ENCODE measurements at places on chromosomes 6 and 20. TPM values are rescaled to one million over a fixed set of nuclear protein-coding genes. Genes with fewer than 3 reads are reported as not detected.

Gene NFKBIL1
- total RNA-seq = 46.9 TPM

Gene SLC17A1
- total RNA-seq = not detected

Gene SDCBP2
- total RNA-seq = 14.4 TPM

Gene SLC35D3
- total RNA-seq = not detected

Gene CST1
- total RNA-seq = 0.92 TPM

Gene TGM3
- not detected for total RNA-seq

Gene LINC00237
- total RNA-seq = not detected

Gene EMILIN3
- not detected for total RNA-seq

Gene CDSN
- total RNA-seq = 0.55 TPM

Gene TMC2
- not detected for total RNA-seq

GRCh38 chr20:17635332-17636244 is 46.5 kb downstream of the RRBP1 start:
- no peak for DNase-seq

GRCh38 chr6:43181942-43182860 is at the start of gene CUL9:
Gene CUL9 (plus strand): TSS chr6:43182196. CDS start chr6:43184311, 2,115 bp downstream.
- DNase-seq = peak; percentile 75

DNA sequence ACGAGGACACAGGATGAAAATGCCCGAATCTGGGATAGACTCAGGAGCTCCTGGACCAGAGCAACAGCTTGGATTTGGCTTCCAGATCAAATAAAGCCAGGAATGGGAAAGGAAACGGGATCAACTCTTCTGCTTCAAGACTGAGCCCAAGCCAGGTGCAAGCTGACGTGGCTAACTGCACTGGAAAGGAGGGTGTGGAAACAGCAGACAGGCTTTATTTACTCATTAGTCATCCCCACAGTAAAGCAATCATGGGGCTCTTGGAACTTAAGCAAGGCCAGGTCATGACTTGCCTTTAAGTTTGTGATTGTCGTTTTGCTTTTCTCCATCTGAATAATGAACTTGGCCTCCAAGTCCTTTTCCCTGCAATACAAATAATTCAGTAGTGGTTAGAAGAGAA is 45.2 kb downstream of the KIF16B start:
- DNase-seq = peak; percentile 93

- DNase-seq = peak; percentile 50
Measured at GRCh38 chr6:107665382-107665781, 158.7 kb downstream of the SCML4 start.

- peak; percentile 51 for DNase-seq
Measured at GRCh38 chr6:34358389-34358905, 34.0 kb downstream of the NUDT3 start.

- DNase-seq = no peak
Measured at GRCh38 chr6:30847421-30847970, 36.8 kb upstream of the DDR1 start.

DNA sequence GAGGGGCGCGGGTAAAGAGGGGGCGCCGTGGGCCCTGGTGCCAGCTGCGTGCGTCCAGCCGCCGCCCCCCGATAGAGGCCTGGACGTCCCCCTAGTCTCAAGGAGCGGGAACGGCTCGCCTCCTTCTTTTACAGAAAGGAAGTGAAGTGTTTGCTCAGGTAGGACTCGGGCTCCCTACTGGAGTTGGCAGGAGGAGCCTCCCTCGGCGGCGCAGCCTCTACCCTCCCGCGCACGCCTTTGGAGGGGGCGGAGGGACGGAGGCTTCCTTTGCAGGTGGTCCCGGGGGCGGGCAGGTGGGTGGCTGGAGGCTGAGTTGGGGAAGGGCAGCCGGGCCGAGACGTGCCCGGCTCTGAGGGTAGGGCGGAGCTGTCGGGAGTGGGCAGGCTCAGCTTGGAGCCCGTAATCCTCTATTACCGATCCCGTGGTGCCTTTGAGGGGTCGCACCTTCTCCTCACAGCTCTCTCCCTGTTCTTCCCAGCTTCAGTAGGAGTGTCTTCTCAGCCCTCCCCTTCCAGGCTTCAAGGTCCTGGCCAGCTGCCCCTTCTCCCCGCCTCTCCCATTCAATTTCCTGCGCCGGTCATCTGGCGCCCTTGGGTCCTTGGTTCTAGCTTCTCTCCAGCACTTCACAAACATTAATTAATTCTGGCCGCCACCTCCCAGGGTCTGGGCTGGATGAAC is 728 bp downstream of the ITPR3 start:
- DNase-seq = peak; percentile 49

- DNase-seq = peak; percentile 52
Measured at GRCh38 chr20:48791666-48792071, 36.1 kb downstream of the PREX1 start.

DNA sequence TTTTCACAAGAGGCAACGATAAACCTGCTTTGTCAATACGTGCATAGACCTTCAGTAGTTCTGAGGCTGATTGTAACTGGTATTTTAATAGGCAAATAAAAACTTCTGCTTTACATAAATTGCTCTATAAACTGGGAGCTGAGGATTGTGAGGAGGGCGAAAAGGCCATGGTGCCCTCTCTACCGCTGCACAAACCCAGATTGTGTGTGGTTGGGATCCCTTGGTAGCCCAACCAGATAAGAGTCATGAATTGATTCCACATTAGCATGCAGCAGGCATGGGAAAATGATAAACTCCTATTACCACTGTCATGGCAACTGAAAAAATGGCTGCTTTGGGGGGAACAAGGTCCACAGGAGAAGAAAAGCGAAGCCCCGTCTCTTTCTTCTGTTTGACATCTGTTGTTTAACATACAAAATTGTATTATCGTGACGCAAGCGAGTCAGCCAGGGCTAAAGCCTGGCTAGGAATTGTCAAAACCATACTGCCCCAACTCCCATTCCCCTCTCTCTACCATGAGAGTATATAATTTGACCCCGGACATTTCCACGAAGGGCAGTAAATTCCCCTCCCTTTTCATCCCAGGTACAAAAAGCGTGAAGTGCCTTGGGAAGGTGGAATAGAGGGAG is 157.8 kb upstream of the SALL4 start:
- no peak for DNase-seq

DNA sequence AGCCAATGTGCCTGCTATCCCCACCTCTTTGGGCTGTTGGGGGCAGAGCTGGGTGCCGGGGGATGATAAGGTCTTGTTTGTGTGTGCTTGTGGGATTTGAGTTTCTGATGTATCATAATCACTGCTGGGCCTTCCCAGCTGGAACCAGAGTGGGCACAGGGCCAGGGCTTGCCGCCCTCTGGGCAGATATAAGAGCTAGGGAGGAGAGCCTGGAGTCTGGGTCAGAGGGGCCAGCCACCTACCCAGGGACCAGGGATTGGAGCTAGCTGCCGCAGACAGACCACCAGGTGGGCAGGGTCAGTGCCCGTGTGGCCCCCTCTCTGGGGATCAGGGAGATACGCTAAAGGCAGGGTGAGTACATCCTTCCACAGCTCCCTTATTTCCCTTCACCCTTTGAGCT is 3.1 kb upstream of the TLDC2 start:
- no peak for DNase-seq

GRCh38 chr6:107400616-107401147 is 58.7 kb downstream of the PDSS2 start:
- DNase-seq = no peak

- no peak for DNase-seq
Measured at GRCh38 chr6:9948678-9949077, 466.2 kb downstream of the TFAP2A start.

DNA sequence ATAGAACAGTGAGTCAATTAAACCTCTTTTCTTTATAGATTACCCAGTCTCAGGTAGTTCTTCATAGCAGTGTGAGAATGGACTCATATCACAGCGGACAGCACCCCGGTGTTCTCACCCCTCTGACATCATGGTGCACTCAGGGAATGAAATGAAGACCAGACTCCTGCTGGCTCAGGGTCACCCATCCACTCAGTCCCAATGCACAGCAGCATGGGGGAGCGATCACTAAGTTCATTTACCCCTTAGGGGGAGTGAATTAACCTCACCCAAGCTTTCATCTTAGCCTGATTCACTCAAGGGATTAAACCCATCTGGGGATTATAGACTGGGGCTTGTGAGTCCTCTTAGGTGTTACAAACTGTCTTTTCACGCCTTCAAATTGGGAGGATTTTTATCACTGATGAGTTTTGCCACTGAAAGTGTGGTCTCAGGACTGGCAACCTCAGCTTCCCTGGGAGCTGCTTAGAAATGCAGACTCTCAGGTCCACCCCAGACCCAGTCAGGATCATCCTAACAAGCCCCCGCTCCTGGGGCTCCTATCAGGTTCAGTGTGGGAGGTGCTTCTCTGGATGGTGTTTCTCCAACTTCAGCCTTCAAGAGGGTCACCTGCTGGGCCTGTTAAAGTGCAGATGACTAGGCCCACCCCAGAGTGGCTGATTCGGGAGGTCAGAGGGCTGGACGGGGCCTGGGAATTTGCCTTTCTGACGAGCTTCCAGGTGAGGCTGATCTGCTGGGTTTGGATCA is 44.3 kb upstream of the FRMD1 start:
- no peak for DNase-seq

DNA sequence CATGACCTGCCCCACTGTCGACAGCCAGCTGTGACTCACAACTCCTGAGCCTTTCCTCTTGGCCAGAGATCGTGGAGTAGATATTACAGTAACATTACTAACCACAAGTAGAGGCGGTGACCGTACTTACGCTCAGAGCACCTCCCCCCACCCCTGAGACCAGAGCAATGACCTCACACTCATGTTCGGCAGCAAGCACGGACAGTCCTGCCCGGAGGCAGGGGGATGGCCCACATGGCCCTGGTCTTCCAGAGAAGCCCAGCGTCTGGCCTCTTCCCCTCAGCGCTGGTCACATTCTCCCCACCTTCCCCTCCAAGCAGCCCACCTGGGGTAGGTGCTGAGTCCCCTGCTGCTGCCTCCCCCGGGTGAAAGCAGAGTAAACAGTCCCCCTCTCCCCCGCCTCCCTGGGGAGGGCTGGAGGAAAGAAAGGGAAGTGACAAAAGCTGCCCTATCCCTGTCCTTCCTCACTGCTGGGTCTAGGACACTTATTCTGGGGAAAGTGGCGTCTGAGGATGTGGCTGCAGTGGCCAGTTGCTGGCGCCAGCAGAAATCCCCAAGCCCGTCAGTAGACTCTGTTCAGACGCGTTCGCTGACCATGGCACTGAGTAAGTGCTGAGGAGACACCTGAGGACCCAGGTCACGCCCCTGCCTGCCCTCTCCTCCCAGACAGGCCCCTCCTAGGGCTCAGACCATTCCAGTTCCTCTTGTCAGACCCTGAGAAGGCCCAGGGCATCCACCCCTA is 68.5 kb downstream of the MRPL14 start:
- DNase-seq = peak; percentile 98

- no peak for DNase-seq
Measured at GRCh38 chr6:137890983-137891537, 24.0 kb downstream of the TNFAIP3 start.

- no peak for DNase-seq
Measured at GRCh38 chr20:60313614-60314013, 355.4 kb downstream of the CDH26 start.

- DNase-seq = no peak
Measured at GRCh38 chr6:122568350-122568749, 41.9 kb upstream of the PKIB start.

DNA sequence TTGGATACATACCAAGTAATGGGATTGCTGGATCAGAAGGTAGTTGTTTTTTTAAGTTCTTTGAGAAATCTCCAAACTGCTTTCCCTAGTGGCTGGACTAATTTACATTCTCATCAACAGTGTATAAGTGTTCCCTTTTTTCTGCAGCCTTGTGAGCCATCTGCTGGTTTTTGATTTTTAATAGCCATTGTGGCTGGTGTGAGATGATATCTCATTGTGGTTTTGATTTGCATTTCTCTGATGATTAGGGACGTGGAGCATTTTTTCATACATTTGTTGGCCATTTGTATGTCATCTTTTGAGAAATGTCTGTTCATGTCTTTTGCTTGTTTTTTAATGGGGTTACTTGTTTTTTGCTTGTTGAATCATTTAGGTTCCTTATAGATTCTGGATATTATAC is 34.8 kb downstream of the TOP1 start:
- no peak for DNase-seq

GRCh38 chr6:62980093-62980492 is 231.2 kb upstream of the FKBP1C start:
- no peak for DNase-seq

DNA sequence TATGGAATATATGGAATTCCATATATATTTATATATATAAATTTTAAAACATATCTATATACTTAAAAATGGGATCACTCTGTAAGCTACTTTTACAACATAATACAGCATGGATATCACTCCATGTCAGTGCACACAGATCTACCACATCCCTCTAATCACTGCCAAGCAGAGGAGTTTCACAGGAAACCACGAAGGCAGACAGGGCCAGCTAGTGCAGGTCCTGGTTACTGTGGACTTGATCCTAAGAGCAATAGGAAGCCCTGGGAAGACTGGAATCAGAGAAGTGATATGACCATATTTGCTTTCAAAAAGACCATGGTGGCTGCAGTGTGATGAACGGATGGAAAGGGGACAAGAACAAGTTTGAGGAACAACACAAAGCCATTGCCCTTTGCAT is 40.0 kb upstream of the NRN1 start:
- DNase-seq = no peak

DNA sequence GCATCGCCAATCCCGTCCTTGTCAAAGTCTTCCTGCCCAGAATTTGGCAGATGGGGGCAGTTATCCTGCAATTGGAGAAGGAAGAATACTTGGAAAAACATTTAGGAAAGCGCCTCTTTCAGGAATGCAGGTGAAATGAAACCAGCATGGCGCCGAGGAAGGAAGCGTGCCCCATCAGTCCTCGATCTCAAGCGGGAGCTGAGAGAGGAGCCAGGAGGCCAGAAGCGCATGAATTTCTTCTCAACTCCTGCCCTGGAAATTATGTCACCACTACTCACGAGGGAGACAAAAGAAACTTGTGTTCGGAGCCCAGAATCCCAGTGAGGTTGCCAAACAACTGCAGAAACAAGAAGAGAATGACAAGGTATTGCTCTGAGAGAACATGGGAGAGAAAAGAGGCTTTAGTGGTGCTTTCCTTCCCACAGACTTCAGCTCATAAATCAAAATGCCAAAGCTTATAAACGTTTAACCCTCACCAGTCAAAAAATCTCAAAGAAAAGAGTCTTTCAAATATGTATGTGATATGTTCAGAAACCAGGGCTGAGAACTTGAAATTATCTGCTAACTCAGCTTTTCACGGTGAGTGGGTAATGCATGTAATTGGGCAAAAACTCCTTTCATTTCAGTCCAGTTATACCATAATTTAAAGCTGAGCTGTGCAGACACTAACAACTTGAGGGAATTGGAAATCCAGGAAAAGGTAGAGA is 23.9 kb downstream of the THBS2 start:
- DNase-seq = no peak

GRCh38 chr6:45024610-45025009 is 303.5 kb upstream of the RUNX2 start:
- DNase-seq = no peak

GRCh38 chr20:57809661-57810172 is 99.9 kb upstream of the PMEPA1 start:
- DNase-seq = peak; percentile 68

DNA sequence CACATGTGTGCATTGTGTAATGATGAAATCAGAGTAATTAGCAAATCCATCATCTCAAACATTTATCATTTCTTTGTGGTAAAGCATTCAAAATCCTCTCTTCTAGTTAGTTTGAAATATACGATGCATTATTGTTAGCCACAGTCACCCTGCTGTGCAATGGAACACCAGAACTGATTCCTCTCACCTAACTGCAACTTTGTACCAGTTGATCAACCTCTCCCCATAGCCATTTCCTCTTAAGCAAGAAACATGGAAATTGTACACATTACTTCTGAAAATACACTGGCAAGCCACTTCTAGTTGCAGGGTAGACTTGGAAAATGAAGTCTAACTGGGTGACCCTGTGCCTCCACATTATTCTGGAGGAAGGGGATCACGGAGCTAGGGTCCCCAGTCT is 58.1 kb upstream of the ESR1 start:
- DNase-seq = no peak

GRCh38 chr6:106060167-106060566 is 26.0 kb upstream of the PRDM1 start:
- DNase-seq = no peak
